ENCODE measurements at places on chromosomes 1 and 21.

GRCh38 chr1:207455183-207455754 lies 1.1 kb downstream of the CR2 start:
- no peak for DNase-seq

GRCh38 chr1:172957491-172957890 lies 93.2 kb downstream of the TNFSF18 start:
- DNase-seq = no peak

DNA sequence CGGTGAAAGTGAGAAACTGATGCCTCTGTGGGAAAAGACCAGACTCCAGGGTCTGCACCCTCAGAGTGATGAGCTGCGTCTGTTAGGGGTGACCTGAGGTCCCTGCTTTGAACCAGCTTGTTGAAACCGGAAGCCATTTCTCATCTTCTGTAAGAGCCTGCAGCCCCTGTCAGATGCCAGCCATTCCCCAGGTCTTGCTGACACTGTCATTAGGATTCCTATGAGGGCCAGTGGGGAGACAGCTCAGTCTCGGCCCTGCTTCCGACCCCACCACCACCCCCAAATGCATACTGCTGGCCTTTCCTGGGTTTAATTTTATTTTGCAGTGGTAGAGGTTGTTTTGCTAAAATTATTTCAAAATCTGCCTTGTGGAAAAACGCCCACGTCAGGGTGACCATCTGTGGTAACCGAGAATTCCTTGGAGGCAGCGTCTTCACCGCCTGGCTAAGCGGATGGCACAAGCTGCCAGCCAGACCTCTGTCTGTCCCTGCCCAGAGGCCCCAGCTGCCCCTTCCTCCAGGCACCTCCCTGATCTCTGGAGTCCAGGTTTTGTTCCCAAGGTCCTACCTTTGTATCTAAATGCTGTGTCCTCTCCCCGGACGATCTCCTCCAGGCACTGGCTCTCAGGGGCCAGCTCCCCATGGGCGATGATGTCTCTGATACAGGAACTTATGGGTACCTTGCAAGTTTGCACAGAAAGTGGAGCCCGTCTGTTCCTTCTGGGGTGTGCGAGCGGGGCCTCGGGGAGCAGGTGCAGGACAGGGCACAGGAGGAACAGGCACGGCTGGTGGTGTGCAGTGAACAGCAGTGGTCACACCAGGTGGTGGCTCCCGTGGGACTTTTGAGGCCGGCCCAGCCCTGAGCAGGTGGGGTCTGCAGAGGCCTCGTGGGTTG lies 49.9 kb downstream of the PRKCZ start:
- DNase-seq = no peak

- no peak for DNase-seq
Observed at GRCh38 chr1:102174259-102174863, 177.6 kb upstream of the OLFM3 start.

DNA sequence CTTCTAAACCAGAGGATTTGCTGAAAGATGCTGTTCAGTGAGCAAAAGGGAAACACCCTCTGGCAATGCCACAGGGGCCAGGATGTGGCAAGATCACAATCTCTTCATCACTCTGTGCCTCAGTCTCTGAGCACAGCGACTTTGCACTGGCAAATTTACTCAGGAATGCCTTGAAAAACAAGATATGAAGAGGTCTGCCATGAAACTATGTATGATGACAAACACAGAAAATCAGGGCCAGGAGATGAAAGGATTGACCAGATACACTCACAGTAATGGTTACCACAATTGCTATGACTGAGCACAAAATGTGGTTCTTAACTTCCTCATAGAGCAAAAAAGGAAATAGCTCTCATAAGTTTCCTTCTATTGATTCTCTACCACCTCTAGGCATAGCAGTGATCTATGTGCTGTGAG lies 5.8 kb downstream of the TTC13 start:
- DNase-seq = no peak

DNA sequence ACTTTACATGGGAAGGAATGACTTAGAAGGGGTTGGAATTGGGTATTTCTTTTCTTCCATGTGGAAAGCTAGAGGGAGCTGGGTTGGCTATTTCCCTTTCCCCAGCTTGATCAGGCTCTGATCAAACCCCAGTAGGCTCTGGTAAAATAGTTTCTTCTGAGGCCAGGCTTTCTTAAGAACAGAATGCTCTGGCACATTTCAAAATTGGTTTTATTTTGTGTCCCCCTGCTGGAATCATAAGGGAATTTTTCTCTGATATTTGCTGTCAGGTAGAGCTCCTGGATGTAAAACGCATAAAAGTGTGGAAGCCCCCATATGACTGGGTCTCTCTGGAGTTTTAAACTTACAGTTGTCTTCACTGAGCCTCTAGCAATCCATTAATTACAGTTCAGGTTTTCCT lies 17.1 kb upstream of the APOBEC4 start:
- no peak for DNase-seq

Data from hepatic stellate cell (primary cell).